HS-27A (cell line): ENCODE measurements at places on chromosomes 7 and 10.

- no peak for DNase-seq
Measured at GRCh38 chr10:58570979-58571378, 58.3 kb downstream of the BICC1 start.

DNA sequence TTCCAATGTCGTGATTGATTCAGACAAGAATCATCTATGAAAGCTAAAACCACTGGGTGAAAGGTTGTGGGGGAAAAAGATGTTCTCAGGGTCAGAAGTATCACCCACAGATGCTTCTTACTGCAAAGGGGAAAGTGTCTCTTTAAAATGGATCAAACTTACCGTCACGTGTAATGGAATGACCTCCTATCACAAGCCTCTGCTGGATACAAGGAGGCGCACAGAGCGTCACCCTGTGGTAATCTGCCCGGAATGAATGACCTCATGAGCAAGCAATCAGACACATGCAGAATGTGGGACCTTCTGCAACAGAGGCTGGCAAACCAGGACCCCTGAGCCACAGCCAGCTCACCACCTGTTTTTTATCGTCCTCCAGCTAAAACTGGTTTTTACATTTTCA is 33.0 kb downstream of the WIPF3 start:
- peak; percentile 24 for DNase-seq

DNA sequence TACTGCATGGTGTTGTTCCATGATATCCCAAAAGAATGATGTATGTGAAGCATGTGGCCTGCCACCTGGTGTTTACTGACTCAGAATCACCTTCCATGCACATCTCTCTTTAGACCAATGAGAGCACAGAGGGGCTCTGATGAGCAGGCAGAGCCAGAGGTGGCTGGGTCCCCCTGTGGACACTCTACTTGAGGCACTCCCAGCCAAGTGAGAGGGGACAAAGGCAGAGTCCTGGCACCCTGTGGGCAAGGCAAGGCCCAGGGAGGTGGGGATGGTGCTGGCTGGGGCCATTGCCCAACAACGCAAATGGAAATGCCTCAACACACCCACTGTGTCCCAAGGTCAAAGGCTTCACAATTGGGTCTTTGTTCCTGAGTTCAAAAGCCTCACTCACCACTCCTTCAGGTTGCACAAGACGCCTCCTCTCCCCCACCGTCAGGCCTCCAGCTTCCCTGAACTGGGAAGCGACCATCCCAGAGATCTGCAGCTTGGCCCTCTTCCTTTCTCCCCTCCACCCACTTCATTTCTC is 164.6 kb downstream of the NEURL1 start:
- DNase-seq: no peak

DNA sequence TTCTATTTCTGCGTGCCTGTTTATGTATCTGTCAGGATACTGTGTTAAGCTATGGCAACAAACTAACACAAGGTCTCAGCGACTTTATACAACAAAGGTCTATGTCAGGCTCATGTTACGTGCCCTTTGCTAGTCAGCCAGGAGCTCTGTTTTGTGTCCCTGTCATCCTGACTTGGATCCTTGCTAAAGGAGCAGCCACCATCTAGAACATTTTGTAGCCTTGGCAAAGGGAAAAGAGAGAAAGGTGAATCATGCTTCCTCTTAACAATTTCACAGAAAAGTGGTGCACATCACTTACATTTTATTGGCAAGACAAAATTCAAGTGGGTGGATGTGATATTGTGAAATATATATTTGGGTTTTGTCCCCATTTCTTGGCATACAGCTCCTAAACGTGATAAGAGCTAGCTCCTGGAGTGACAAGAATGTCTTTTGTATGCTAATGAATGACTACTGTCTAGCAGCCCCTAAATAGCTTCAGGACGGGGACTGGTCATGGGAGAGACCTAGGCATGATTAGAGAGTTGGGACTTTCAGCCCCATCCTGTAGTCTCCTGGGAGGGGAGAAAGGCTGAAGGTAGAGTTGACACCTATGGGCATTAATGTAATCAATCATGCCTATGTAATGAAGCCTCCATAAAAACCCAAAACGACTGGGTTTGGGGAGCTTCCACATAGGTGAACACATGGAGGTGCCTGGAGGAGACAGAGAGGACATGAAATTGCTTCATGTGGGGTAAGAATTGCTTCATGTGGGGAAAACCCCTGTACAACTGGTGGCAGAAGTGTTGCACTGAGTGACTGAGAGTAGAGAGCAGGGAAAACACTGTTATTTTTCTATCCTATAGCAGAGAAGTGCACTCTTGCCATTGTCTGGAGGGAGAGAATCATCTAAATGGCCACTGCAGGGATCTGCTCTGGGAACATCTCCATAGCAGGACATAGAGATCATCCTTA is 33.0 kb downstream of the MRPL32 start:
- DNase-seq: no peak

DNA sequence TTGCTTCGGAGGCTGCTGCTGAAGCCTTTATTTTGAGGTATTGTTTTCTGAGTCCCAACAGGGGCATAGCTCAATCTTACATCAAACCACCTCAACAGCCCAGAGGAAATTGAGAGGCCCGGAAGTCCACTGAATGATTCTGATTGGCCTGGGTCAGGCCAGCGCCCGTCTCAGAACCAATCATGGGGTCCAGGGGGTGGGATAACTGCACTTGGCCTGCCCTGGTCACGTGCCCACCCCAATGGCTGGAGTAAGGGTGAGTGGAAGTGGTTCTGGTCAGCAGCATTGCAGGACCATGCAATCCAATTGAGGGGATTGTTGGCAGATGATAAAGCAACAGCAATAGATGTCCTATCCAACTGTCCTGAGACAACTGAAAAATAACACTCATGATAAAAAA is 190.6 kb downstream of the HERPUD2 start:
- DNase-seq: no peak
